NCI-H146 (cell line): ENCODE measurements at places on chromosomes 11 and 22.
A peak's percentile ranks its signal among the peaks of the same experiment; 100 is the strongest.

- DNase-seq = no peak
These were observed 35.9 kb downstream of the SHISAL1 start for GRCh38 chr22:44276706-44277356.

DNA sequence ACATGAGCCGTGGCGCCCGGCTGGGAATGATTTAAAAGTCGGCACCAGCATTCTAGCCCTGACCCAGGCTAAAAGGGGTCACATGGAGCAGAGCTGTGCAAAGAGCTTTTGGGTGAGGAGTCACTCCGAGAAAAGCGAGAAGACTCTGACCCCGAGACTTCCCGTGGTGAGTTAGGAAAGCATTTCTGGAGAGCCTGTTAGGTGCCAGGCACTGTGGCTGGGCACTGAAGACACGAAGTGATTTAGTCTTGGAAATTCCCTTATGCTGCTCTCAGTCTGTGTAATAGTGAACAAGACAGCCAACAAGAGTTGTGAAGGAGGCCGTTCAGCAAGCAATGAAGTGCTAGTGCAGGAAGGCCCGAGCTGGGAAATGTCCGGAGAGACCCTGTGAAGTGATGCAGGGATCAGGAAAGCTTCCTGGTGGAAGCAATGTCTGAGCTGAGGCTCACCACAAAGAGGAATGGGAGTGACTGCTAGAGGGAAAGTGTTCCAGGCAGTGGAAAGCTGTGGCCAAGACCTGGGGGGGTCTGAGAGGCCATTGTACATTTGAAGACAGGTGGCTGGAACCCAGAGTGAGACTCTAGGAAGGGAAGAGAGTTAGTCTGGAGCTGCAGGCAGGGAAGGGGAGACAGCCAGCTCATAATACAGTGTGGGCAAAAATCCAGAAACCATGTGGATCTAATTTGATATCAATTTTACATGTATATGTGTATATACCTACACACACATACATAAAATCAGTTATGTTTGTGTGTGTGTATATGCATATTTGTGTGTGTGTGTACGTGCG, 31.6 kb downstream of the MARK2 start:
- DNase-seq = no peak

DNA sequence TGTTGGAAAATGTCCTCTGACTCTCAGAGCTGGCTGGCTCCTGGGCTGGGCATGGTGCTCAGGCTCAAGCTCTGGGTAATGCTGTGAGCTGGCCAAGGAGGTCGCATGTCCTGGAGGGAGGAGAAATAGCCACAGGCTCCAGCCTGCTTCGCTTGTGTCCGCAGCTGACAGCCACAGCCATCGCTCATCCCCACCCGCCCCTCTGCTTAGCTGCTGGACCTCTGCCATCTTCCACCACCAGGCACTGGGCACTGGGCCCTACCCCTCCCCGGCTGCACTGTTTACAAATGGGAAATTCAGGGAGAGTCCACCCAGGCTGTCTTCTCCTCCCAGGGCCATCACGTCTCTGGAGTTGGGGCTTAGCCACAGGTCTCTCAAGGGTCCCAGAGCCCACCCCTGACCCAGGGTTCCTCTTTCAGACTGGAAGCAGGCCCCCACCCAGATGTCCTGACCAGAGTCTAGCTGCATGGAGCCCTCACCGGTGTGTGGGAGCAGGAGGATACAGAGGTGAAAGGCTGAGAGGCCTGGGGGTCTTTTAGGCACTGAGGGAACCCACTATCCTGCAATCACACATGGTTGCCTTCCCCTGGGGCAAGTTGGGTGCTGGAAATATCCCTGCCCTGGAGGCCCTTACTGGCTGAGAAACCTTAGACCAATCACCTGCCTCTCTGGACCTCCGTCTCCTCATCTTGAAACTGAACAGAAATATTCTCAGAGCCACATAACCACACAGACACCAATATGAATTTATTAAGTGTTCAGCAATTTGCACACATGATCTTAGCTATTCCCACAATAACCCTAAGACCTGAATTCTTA, 62.7 kb downstream of the CD82 start:
- DNase-seq = peak; percentile 83

DNA sequence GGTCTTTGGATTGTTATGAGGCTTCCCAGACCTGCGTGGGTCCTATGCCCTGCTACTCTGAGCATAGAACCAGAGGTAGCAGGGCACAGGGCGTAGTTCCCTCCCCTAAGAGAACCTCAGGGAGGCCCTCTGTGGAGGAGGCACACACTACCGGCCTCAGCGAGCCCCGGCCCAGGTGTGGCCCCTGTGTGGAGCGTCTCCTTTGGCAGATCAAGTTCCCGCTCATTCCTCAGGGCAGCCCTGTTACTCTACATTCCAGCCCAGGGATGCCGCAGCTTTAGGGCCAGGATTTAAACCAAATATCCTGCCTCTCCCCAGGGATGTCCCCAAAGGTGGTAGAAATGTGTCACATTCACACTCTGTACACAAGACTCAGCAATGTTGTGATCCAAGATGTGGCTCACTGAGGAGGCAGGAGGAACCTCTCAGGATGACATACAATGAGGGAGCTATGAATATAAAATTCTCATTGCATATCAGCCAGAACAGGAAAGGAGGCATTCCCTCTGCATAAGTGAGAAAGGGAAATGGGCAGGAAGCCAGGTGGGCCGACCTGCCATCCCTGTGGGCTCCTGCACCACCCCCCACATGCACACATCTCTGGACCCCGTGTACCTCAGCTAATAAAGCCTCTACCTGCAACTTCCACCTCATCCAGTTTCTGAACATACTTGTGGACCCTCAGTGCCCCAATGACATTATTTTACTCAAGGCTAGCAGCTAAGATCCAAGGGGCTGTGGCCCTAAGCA, 131.9 kb upstream of the TEAD1 start:
- no peak for DNase-seq

- DNase-seq = no peak
These were observed at the start of gene ALDH3B2 for GRCh38 chr11:67674442-67674871. TSS of gene ALDH3B2 (minus strand) at chr11:67674623. CDS start at chr11:67666935, 7,688 bp downstream.
